ENCODE measurements at places on chromosomes 11 and 22. TPM values are rescaled to one million over a fixed set of nuclear protein-coding genes. Genes with fewer than 3 reads are reported as not detected.

RASSF7 gene
- 47.0 TPM for polyA plus RNA-seq

GRCh38 chr22:26114826-26115225 lies 54.4 kb upstream of the SEZ6L start:
- DNase-seq, result no peak

DNA sequence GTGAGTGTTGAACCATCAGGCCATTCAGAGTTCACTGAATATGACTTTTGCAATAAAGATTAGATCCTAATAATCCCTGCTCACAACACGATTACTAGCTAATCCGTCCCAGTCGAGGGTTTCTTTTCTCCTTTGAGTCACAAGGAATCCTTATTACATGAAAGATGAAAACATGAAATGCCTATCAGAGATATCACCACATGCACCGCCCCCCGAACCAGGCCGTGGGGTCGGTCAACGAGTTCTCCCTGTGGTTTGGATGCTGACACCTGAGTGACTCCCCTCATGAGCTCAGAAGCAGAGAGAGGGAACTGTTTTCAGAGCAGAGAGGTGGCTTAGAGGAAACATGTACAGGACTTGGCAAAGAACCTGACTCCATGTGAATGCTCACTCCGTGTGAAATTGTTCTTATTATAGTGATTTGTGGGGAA lies 263.3 kb downstream of the ETS1 start:
- DNase-seq, result no peak

DNA sequence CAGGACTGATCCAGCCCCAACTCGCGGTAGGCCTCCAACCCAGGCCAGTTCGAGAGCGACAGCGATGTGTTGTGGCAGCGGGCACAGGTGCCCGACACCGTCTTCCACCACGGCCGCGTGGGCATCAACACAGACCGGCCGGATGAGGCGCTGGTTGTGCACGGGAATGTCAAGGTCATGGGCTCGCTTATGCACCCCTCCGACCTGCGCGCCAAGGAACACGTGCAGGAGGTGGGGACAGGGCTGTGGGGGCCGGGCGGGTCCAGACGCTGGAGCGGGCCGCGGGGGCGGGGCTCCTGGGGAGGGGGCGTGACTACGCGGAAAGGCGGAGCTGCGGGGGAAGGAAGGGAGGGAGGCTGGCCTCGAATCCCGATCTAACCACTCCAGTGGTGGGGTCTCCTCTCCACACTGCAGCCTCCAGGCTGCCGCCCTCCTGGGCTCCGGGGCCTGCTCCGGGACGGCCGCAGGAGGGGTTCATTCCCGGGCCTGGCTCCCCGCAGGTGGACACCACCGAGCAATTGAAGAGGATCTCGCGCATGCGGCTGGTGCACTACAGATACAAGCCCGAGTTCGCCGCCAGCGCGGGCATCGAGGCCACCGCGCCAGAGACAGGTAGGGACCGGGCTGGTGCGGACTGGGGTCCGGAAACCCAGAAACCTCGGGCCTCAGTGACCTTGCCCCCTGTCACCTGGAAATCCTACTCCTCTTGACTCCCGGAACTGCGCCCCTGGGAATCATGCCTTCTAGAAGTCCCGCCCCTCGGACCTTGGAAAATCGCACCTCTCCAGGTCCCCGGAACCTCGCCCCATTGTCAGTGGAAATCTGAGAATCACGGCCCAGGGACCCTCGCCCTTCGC lies 14.9 kb downstream of the TMEM258 start:
- no peak for DNase-seq

DLG2 gene
- 12.8 TPM for polyA plus RNA-seq

ELF5 gene
- 55.2 TPM for polyA plus RNA-seq

DNA sequence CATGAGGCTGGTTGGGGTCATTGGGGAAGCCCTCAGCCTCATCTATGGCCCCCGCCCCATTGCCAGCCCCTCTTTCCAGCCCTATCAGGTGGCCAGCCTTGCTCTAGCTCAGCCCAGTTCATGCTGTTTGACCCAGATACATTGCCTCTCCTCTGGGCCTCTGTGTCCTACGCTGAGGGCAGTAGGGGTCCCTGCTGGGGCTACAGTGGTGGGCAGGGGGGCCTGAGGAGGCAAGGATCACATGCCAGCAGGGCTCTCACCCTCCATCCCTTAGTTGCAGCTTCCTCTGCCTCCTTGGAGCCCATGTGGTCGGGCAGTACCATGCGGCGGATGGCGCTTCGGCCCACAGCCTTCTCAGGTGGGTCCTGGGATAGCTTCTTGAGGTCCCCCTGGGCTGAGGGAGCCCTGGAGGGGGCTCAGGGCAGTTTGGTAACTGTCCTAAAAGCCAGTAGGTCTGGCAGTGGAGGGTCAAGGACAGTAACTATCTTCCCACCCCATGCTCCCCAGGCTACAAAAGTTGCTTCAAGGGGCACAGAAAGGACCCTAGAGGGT lies 19.2 kb downstream of the EMID1 start:
- DNase-seq, result no peak

UVRAG gene
- polyA plus RNA-seq, result 20.2 TPM

DNA sequence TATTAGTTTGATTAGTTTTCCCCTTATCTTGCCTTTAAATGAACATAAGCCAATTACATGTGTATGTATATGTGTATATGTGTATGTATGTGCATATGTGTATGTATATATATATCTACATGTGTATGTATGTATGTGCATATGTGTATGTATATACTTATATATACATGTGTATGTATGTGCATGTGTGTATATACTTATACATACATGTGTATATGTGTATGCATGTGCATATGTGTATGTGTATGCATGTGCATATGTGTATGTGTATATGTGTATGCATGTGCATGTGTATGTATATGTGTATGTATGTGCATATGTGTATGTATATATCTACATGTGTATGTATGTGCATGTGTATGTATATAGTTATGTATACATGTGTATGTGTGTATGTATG lies 65.5 kb upstream of the CCT8L2 start:
- DNase-seq, result no peak

GRCh38 chr11:31957674-31958073 lies 133.2 kb upstream of the RCN1 start:
- no peak for DNase-seq

HPX gene
- 4.2 TPM for polyA plus RNA-seq

DNA sequence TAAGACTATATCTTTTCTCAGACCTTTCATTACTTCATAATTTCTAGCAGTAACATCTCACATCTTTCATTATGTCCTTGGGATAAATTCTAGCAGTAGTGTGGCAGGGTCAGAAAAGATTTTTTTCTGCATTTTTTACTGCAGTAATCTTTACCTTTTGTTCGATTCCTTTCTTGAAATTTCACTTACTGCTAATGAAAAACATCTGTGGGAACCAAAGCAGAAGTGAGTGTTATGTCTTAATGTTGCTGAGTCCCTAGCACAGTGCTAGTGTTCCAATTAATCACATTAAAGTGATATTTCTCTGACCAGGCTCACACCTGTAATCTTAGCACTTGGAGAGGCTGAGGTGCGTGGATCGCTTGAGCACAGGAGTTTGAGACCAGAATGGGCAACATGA lies 123.6 kb downstream of the EHF start:
- no peak for DNase-seq

GRCh38 chr11:21465920-21466319 lies 727.0 kb upstream of the ANO5 start:
- DNase-seq, result no peak

DNA sequence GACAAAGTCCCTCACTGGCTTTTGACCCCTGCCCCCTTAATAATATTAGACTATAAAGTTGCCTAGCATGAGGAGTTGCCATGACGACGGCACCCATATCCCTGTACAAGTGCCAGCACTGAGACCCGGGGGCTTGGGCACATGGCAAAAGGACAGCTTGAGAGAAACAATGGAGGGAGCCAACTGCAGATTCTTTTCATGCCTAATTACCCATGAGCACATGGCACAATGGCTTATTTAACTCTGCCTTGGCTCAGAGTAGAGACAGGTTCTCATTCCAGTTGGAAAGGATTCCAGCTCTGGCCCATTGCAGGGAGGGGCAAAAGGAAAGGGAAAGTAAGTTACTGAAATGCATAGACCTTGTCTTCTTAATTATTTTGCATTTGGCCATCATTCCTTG lies 261.2 kb upstream of the UBASH3B start:
- DNase-seq, result no peak

HORMAD2 gene
- polyA plus RNA-seq, result not detected

- no peak for DNase-seq
Observed at GRCh38 chr22:23200898-23201297, 20.6 kb downstream of the BCR start.

DNA sequence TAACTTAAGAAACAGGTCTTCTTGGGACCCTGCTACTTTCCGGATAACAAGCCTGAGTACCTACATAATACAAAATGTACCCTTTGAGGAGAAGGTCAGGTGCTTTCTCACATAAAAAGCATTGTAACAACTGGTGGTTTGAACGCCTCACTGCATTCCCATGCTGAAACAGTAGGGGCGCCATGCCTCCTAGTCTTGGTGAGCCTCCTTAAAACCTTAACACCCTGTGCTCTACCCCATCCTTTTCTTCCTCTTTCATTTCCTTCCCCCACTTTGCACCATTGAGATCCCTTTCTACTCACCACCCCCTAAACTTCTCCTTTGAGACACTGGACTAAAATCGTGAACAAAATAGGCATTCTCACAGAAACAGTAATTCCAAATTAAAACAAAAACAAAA lies 729.3 kb downstream of the NTM start:
- DNase-seq, result no peak

DNA sequence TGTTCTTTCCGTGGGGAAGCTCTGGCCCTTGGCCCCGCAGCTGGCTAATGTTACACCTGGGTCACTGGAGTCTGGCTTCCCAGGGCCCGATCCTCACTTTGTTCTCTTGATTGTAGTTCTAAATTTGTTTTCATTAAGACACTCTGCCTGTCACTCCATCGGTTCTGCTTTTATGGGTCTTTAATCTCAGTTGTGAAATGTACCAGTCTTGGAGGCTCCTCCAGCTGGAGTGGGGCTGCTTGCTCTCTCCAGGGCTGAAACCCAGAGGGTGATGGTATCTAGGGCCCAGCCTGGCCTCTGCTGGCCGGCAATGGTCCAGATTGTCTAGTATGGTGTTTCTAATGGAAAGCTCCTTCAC lies 352.9 kb downstream of the TENM4 start:
- peak; percentile 48 for DNase-seq

BIK gene
- polyA plus RNA-seq, result 1.1 TPM

All from right renal pelvis (tissue), 4 donors.